Cardiac muscle cell (in vitro differentiated cells and primary cell): ENCODE measurements at places on chromosomes 16 and 17. TPM values are rescaled to one million over a fixed set of nuclear protein-coding genes. Genes with fewer than 3 reads are reported as not detected.
A peak's percentile ranks its signal among the peaks of the same experiment; 100 is the strongest.

DNA sequence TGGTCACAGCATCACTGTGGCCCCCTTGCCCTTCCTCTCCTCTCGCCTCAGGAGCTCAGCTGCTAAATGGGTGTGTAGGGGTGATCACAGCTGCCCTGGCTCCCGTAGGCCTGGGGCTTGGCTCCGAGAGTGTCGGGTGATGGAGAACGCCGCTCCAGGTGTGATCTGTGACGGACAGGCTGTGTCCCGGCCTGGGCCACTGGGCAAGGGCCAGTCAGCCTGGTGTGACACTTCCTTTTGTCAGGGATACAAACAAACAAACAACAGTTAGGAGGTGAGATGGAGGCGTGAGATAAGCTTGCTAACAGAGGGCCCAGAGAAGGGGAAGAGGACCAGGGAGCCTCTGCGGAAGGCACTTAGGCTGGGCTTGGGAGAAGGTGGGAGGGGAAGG, 2.0 kb downstream of the ADGRG1 start:
- no peak for DNase-seq

- peak; percentile 85 for DNase-seq
These were observed 191.8 kb downstream of the PRKCA start for GRCh38 chr17:66494023-66494803.

GRCh38 chr17:45110676-45111611, 21.4 kb downstream of the PLCD3 start:
- DNase-seq, result no peak

Gene ZFHX3
- total RNA-seq, result 6.6 and 12.2 TPM in 2 replicates

- DNase-seq, result no peak
These were observed 6.6 kb downstream of the ABI3 start for GRCh38 chr17:49216953-49217650.

DNA sequence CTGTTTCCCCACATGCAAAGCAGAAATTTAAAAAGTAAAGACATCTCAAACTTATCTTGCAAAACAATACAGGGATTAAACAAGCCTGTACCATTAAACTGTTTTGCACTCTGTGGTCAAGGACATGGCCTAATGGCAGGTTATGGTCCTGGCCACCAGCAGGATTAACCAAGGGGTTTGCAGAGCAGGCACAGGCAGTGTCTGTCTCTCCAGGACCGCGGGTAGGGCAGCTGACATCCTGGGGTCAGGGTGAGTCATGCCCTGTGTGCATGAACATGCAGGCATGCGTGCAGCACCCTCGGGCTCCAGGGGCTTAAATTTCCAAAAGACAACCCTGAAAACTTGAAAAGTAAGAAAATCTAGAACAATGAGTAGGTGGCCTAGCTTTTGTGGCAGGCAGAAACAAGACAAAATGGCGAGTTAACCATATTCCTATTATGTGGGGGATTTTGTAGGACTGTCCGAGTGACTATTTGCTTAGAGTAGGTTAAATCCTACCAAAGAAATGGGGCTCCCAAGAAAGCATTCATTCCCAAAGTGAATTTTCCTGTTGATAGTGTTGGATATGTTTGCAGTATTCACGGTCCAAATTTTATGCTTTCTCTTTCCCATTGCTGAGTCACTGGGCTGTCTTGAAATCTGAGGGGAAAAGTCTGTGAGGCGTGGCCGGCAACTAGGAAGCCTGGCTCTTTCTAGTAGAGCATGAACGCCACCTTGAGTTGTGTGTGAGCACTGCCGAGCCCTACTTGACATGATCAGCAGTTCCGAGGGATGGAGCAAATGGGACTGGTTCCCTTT, 158.4 kb upstream of the FAM20A start:
- peak; percentile 89 for DNase-seq

GRCh38 chr17:80876950-80877728, 114.5 kb upstream of the CHMP6 start:
- DNase-seq, result no peak
